ENCODE measurements at places on chromosomes 4 and X.
A peak's percentile ranks its signal among the peaks of the same experiment; 100 is the strongest.

- DNase-seq = no peak
Observed at GRCh38 chrX:10821293-10821692, 200.9 kb upstream of the MID1 start.

DNA sequence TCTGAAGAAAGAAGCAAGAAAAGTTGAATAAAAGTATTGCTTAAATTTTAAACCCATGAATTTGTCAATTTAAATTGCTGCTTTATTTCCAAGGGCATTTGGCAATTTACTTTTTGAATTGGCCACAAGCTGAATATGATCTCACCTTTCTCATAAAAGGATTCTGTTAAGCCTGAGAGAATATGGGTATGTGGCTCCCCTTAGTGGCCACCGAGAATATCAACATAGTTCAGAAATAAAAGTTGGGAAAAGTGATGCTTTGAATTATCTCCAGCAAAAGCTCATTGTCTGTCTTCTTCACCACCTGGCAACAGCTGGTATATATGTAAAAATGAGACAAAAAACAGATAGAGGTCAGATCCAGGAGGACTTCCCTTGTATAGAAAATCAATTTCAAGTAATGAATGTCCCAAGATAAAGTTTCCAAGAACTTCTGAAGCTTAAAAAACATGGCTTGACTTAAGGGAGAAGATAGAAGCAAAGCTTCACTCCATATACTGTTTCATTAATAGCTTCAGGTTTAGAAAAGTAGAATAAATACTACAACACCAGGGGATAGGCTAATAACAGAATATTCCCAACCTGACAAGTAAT, 290.7 kb upstream of the FAM241A start:
- DNase-seq = no peak

- peak; percentile 2 for DNase-seq
Observed at GRCh38 chr4:98232202-98232601, 29.0 kb upstream of the RAP1GDS1 start.

DNA sequence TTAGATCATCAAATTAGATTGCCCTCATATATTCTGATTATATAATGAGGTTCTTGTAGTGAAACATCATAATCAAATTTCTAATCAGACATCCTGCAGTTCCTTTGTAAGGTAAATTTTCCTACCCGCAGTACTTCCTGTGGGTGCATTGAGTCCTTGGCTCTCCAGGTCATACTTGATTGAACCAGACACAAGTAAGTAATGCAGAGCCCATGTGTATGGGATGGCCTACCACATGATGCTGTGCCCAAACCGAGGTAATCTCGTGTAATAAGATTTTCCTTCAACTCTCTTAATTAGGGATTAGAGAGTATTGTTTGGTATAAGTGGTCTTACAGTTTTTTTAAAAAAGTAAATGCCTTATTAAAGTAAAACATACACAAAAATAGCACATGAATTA, 1841.8 kb downstream of the PCDH7 start:
- DNase-seq = no peak

- DNase-seq = peak; percentile 63
Observed at GRCh38 chr4:77734928-77735327, 84.2 kb downstream of the CNOT6L start.

DNA sequence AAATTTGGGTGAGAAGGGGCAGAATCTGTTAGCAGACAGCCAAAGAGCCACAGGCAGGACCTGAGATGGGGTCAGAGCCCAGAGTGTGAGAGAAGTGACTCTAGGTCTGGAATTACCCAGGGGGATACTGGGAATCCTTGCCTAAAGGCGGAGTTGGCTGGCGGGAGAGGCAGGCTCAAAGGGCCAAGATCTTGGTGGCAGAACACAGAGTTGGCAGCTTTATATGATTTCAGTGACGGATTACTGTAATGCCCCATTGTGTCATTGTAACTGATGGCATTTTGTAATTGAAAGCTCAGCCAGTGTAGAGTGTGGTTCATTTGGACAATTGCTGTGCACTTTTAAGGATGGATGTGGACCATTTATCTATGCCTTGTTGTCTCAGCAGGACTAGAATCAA, 77.3 kb downstream of the SMIM20 start:
- no peak for DNase-seq

DNA sequence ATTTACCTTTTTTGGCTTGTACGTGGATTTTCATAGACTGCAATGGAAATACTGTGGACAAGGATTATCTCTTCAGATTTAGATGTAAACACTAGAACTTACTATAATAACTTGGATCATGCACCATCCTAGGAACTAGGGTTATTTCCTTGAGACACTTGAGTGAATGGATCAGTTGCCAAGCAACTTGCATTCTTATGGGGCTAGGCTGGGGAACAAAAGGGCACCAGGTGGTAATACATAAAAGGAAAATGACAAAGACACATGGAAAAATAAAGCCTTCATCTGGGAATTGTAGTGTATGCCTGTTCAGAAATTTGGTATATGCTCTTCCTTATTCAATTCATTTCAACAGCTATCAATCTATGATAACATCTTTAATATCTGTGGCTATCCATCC, 247.1 kb downstream of the SPRY1 start:
- DNase-seq = no peak

DNA sequence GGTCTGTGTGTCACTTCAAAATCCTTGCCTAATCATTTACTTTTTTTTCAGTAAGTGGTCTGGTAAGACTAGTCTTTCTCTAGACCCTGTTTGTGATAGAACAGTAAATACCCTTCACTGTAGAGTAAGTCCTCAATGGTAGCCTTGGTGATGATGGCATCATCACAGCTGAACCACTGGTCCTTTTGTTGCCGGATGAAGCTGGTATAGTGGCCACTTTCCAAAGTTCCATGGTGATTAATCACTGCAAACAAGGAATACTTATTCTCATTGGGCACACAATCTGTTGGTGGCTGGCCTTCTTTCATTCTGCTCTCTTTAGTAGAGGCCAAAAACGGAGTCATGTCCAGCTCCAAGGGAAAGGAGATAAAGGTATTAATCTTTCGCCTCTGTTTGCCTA, 2.9 kb downstream of the USP51 start:
- DNase-seq = no peak

- no peak for DNase-seq
Observed at GRCh38 chr4:146407257-146407656, 114.5 kb downstream of the SLC10A7 start.

DNA sequence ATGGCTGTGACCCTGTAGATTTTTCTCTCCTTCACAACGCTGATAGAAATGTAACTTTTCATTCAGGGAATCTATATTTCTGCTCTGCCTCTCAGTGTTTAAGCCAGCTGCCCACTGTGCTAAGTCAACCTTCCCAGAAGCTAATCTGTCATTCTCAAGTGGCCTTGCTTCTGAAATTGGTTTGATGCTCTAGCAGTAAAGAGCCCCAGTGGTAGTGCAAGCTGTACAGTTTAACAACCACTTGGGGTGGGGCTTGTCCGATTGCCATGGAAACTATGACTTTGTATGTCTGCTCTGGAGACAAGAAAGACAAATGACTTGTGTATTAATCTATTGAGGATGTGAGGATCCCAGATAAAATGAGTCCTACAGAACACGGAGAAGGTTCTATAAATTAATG, 620.9 kb upstream of the GALNT7 start:
- no peak for DNase-seq

GRCh38 chrX:105645667-105646357, 176.5 kb upstream of the NRK start:
- no peak for DNase-seq

DNA sequence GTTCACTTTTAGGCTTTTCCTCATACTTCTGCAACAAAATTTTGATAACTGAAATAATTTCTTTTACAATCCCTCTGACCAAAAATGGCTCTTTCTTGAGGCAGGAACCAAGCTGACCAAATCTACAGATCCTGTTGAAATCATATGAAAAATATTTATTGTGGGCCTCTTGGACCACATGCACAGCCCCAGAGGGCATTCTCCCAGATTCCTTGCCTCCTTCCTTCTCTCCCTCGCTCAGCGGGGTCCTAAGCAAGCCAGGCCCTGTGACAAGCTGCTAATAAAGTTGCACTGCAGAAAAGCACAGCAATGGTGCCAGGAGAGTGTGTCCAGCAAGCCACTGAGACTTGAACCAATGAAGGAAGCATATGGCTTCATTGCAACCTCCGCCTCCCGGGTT, 40.7 kb downstream of the PRDM5 start:
- no peak for DNase-seq

- DNase-seq = no peak
Observed at GRCh38 chr4:161919442-161920220, 244.2 kb downstream of the FSTL5 start.

GRCh38 chrX:47723689-47724088, 64.7 kb upstream of the UXT start:
- DNase-seq = no peak

- DNase-seq = no peak
Observed at GRCh38 chrX:135346975-135347374, 37.7 kb downstream of the ETDC start.

GRCh38 chr4:172521248-172521647, 647.4 kb upstream of the GALNT7 start:
- no peak for DNase-seq

GRCh38 chrX:137915466-137915865, 349.5 kb downstream of the ZIC3 start:
- DNase-seq = no peak

DNA sequence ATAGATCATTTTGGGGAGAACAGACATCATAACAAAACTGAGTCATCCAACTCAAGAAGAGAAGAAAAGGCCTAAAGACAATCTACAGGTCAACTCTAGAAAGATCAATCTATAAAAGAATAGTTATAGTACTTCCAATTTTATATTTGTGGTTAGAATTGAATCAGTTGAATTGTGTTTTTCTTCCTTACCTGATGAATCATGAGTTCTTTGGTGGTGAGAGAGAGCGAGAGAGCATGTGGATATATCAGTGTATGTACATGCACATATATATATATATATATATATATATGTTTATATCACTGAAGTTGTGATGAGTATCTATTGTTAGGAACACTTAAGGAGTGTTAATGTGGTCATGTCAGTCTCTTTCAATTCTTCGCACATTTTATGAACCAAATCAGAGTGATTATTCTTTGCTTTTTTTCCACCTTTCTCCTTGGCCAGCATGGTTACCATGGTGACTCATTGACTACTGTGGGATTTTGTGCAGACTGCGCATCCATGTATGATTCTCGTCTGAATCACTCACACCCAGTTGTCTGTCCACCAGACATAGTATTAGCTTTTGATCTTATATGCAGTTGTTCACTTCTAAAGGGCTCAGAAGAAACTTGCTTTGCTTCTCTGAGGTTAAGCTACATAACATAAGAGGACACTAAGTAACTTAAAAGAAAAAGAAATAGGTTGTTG, 90.4 kb upstream of the RAB40AL start:
- no peak for DNase-seq

DNA sequence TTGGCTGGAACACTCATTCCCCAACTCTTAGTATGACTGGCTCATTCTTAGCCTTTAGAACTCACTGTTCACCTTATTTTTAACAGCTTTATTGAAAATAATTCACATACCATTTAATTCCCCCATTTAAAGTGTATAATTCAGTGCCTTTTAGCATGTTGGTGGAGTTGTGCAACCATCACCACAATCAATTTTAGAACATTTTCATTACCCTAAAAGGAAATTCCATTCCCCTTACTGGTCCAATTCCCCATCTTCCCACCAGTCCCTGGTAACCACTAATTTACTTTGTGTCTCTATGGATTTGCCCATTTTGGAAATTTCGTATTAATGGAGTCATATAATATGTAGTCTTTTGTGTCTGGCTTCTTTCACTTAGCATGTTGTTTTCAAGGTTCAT, 19.7 kb downstream of the NHSL2 start:
- no peak for DNase-seq

GRCh38 chr4:1179089-1179441, 6.7 kb upstream of the SPON2 start:
- DNase-seq = no peak

- DNase-seq = no peak
Observed at GRCh38 chrX:52504551-52504950, 8.9 kb downstream of the XAGE1A start.

GRCh38 chr4:89283226-89284009, 24.2 kb downstream of the GPRIN3 start:
- peak; percentile 91 for DNase-seq

DNA sequence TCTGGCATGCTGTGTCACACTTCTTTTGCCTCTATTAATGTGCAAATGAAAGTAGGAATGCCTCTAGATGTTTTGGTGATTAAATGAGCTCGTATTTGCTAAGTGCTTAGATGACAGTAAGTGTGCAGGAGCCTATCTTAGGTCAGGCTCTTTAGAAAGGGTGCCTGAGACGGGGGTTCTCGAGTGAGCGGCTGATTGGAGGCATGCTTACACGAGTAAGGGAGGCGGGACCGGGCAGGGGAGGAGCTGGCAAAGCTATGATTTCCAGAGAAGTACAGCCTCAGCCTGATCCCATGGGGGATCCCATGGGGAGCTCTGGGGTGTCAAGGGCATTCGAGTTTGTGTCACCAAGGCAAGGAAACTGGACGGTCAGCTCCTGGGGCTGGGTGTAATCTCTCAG, 44.8 kb downstream of the CLDN34 start:
- DNase-seq = no peak

DNA sequence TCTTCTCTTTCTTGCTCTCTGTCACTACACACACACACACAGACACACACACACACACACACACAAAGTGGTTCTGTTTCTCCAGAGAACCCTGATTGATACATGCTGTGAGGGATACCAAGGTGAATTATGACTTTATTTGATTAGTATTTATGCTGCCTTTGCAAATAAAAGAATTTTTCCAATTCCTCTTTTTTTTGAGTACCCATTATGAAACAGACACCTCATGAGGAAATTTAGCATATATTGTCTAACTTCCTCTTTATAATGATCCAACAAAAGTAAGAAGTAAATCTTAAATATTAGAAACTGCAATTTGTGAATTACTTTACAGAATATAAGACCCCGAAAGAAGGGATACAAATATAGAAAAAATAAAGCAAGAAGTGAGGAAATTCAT, 14.3 kb upstream of the RAB28 start:
- DNase-seq = no peak

DNA sequence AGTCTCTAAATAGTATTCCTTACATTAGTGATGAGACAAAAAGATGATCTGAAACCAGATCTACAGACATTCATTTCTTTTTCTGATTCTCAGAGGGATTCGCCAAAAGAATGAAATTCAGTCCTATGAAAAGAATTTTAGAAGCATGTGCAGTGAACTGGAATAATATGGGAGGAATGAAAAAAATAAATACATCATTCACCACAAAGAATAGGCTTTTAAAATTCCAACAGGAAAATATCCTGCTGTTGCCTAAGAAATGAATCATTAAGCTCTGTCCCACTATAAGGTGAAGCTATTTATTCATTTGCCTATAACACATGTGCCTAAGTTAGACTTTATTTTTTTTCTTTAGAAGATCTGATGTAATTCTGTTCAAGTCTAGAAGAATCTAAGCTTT, 165.9 kb downstream of the IL15 start:
- DNase-seq = no peak

GRCh38 chrX:115400960-115401359, 111.4 kb downstream of the LUZP4 start:
- DNase-seq = no peak

GRCh38 chr4:179307297-179308136, 1865.3 kb upstream of the AGA start:
- DNase-seq = peak; percentile 2

- no peak for DNase-seq
Observed at GRCh38 chr4:93396272-93396671, 432.3 kb upstream of the ATOH1 start.

GRCh38 chrX:130555757-130556156, 154.0 kb downstream of the RBMX2 start:
- DNase-seq = no peak

All from CD4-positive, alpha-beta T cell treated with Interleukin-17A for 1 hour (primary cell).